Midbrain (tissue), 1 donor: ENCODE measurements at places on chromosomes 4 and X.
A peak's percentile ranks its signal among the peaks of the same experiment; 100 is the strongest.

GRCh38 chrX:108331126-108331909, 106.9 kb downstream of the COL4A6 start:
- no peak for DNase-seq

DNA sequence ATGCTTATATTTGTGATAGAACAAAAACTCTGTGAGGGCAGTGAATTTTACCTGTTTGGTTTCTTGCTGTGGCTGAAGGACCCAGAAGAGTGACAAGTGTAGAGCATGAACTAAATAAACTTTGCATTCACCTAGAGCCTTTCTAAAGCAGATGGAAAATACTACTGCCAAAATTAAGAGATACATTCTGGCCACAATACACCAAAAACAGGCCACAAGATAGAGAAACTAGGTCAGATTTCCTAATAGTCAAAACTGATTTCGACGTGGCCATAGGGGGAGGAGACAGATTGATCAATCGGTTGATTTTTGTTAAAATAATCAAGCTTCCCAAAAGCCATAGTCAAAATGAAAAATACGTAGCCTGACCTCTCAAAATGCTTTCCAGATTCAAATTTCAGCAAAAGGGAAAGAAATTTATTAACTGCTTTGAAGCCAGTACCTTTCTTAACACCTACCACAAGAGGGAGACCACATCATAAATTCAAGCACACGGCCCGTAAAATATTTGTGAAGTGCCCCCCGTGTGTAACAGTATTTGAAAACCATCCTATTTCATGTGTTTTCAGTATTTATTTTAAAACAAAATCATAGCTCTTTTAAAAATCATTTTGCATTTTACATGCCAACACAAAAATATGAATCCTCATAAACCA, 132.4 kb downstream of the CORIN start:
- no peak for DNase-seq

DNA sequence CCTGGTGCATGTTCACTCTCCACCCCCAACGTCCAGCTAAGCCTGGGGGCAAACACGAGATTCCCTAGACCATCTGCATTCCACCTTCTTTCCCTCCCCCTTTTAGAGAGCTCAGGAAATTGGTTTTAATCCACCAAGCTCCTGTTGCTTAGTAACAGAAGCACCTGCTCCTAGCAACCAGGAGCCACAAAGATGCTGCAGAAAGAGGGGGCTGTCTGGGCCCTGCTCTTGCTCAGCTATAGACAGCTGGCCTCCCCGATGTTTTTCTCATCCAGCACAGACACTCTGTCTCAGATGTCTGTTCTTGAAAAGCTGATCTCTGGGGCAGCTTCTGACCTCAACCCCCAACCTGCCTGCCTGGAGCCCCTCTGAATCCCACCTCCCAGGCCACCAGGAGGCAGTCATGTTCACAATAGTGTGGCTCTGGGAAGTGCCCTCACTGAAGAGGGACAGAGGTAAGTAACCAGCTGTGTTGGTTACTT, 71.5 kb downstream of the SLC16A2 start:
- no peak for DNase-seq

DNA sequence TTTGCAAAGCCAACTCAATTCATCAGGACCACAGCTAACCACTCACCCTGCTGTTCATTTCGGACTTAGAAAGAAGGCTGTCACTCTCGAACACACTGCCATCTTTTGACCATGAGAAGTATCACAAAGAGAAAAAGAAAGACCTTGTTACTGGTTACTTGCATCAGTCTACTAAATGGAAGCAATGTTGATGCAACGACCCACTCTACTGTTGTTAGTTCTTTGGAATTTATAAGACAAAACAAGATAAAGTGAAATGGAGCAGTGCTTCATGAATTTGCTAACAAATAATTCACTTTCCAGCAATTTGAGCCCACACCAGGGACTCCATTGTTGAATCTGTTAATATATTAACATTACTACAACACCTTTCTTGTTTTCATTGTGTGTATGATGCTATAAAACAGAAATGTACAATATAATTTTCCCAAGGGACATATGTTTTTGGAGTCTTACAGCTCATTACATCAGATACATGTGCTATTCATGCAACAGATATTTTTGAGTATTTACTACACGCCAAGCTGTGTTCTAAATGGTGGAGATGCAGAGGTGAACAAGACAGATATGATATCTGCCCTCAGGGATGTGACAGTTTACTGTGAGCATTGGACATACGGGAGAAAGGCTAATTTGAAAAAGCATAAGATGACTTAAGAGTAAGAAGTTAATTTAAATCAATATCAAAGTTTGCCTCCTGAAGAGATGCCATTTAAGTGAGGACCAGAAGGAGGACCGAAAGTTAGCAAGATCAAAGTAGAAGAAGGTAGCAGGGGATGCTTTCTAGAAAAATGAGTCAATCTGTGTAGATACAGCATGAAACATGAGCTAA, 87.2 kb downstream of the AREG start:
- DNase-seq, result peak; percentile 65

DNA sequence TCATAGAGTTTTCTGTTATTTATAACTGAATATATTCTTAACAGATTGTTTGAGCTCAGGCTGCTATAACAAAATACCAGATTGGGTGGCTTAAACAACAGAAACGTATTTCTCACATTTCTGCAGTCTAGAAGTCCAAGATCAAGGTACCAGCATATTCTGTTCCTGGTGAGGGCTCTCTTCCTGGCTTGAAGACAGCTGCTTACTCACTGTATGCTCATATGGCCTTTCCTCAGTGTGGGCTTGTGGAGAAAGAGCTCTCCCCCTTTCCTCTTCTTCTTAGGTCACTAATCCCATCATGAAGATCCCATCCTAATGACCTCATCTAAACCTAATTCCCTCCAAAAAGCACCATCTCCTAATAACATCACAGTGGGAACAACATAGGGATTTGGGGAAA, 117.8 kb downstream of the RASGEF1B start:
- DNase-seq, result no peak

DNA sequence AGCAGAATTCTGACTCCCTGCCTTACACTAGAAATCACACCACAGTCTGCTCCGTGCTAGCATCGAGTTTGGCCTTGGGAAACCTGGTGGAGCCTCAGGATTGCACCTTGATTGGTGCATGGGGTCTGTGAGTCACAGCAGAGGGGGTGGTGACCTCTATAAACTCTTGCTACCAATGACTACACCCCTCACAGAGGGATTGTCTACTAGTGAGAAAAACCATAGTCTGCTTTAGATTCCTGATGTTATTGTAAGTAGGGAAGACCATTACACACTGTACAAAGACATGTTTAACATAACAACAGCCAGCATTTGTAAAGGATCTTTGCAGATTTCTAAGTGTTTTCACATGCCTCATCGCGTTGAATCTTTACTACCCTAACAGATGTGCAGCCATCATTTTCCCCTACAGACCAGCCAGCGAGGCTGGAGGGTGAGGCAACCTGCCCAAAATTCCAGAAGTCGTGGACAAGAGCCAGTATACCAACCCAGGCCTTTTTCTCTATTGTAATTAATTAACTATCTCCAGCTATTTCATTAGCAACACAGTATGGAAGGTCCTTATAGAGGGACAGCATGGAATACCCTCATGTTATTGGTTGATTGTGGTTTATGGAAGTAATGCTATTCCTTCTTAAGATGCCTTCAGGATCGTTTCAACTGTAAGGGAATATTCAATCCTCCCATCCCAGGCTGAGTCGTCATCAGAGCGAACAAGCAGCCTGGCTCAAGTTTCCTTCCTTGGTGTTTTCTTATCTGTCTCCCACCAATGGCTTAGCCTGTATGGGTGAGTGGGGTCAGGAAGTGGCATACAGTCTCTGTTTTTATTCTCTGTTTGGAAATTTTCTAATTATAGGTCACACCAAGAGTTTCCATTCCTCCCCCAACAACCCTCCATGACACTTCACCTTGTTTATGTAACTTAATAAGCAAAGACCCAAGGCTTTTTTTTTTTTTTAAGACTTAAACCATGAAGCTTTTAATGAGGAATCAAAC, 55.9 kb upstream of the KDR start:
- no peak for DNase-seq
